RWPE1 (cell line): ENCODE measurements at places on chromosomes 11 and 22.

GRCh38 chr11:68199295-68199987 lies 13.7 kb downstream of the KMT5B start:
- DNase-seq = no peak

DNA sequence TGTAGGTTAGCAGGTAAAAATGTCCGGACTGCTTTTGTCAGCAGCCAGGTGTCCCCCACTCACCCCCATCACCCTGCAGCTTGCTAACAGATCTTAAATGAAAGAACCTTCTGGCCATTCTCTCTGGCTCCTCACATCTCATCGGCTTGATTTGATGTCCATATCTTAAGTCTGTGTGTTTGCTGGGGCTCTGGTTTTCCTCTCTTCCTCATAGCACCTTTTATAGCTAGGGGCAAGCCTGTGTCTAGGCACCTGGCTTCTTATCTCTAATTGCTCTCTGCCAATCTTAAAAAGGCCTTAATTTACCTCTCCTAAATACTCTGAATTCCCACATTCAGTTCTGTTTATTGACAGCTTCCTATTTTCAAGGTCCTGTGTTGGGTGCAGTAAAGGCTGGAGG lies 72.0 kb downstream of the ARHGAP42 start:
- no peak for DNase-seq

DNA sequence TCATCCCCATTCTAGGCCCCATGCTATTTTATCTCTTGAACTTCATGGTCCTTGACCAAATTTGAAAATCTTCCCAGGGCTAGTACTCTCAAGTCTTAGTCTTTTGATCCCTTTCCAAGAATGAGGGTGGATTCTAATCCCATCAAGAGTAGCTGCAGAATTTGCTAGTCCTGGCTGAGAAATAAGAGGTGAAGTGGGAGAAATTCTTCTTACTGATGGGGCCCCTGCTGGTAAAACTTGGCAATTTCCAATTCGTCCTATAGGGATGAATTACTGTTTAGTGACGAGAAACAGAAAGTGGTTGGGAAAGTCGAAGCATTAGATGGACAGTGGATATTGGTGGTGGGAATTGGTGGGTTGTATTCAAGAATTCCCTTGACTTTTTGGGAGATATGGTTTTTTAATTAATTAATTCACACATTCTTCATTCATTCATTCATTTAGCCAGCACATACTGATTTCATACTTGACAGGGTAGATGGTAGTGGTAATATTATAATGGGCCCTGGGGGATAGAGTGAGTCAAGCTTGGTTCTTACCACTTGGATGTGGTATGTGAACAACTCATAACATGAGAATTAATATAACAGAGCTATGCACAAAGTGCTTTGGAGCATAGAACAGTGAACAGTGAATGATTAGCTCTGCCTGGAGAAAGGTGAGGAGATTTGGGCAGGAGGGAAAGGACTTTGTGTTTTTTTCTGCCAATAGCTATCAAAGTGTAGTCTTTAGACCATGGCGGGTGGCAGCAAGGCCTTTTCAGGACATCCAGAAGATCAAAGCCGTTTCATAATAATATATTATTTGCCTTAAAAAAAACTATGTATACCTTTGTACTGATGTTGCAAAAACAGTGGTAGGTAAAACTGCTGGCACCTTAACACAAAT lies 103.8 kb downstream of the STIM1 start:
- DNase-seq = peak; percentile 48

GRCh38 chr11:131044851-131045250 lies 128.6 kb upstream of the SNX19 start:
- no peak for DNase-seq

DNA sequence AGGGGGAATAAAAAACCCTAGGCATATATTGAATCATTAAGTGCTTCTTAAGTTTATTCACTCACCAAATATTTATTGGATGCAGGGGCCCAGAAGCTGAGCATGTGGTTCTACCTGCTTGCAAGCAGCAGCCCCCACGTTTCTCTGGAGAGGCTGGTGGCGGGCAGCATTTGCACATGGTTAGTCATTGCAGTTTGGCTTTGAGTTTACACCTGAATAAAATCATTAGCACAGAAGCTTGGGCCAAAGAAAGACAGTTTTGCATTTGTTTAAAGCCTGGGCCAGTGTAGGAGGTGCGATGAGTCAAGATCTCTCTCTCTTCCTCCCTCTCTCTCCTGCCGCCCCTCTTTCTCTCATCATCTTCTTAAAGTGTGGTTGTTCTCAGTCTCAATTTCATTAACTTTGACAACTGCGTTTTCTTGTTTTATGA lies 72.6 kb downstream of the C22orf31 start:
- no peak for DNase-seq

- no peak for DNase-seq
These were observed 6.2 kb downstream of the MRGPRF start for GRCh38 chr11:69006816-69007215.
